ENCODE measurements at places on chromosomes 4 and X.
A peak's percentile ranks its signal among the peaks of the same experiment; 100 is the strongest.

GRCh38 chr4:77418333-77418732 is 187.3 kb upstream of the CXCL13 start:
- DNase-seq = no peak

- DNase-seq = no peak
Measured at GRCh38 chr4:24928708-24929107, 15.9 kb upstream of the CCDC149 start.

DNA sequence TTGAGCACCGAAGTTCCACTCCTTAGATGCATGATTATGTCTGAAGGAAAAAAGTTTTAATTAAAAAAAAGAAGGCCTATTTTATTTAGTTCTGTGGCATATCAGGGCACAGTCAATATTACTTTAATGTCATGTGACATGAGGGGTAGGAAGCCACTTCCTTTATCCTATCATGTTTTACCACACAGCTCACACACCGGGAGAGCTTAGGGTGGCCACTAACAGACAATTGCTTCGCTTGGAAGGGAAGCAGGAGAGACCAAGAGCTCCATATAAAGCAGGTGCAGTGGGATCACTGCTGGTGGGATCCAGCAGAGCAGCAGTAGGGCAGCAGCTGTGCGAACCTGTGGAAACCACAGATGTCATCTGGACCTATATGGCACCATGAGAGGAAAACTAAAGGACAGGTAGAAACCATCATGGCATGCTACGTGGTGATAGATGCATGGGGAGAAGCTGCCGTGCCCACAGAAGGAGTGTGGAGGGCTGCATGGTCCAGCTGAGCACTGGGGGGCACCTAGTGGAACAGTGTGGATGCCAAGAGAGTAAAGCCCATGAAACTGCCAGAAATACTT is 52.0 kb downstream of the DTHD1 start:
- DNase-seq = no peak

- no peak for DNase-seq
Measured at GRCh38 chr4:45094684-45095083, 368.3 kb upstream of the GNPDA2 start.

- no peak for DNase-seq
Measured at GRCh38 chrX:155888139-155888538, 7.0 kb downstream of the VAMP7 start.

- no peak for DNase-seq
Measured at GRCh38 chr4:172794307-172794703, 374.3 kb upstream of the GALNT7 start.

DNA sequence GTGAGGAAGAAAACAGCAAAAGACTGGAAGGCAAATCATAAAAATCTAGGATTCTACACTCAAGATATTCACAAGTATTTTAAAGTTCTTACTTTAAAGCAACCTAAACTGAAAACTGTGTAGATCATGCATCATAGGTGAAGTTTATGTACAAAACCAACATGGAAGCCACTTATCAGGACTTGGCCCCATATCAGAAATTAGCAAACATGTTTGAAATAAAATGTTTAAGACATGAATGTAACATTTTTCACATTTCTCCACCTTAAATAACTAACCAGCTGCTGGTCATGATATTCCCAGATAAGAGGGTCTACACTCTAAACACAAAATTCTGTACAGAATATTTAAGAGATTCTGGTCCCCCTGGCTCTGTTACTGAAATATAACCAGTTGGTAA is 38.5 kb downstream of the APBB2 start:
- DNase-seq = no peak

GRCh38 chr4:148962539-148963290 is 520.5 kb upstream of the NR3C2 start:
- DNase-seq = no peak

DNA sequence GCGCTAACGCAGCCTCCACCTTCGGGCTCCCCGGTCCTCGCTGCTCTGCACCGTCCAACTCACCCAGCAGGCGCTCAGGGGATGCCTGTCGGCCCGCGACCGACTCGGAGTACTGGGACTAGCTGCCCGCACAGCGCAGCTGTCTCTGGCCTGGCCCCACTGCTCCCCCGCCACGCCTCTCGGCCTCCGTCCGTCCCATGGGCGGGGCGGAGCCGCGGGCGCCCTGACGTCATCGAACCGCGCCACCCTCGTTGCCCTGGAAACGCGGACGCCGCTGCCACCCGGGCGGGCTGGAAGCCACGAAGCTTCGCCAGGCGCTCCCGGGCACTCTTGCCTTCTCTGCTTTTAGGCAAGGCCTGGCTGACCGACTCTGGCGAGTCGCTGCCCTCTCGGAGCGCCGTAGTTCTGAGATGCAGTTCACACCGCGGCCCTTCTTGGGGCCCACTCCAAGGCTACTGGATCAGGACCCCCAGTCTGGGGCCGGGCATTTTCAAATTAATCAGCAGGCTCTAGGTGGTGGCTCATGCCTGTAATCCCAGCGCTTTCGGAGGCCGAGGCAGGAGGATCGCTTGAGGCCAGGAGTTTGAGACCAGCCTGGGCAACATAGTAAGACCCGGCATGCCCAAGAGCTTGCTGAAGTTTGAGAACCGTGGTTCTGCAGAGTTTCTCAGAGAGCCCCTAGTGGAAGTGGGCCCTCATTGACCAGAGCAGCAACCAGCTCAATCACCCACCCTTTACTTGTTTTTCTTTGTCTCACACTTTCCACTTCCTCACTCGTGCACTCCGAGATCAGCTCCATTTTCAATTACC is 12.0 kb downstream of the ACOX3 start:
- peak; percentile 90 for DNase-seq

- DNase-seq = no peak
Measured at GRCh38 chr4:110104661-110105060, 93.8 kb downstream of the ELOVL6 start.

GRCh38 chr4:74237425-74237966 is 70.8 kb upstream of the EPGN start:
- no peak for DNase-seq

DNA sequence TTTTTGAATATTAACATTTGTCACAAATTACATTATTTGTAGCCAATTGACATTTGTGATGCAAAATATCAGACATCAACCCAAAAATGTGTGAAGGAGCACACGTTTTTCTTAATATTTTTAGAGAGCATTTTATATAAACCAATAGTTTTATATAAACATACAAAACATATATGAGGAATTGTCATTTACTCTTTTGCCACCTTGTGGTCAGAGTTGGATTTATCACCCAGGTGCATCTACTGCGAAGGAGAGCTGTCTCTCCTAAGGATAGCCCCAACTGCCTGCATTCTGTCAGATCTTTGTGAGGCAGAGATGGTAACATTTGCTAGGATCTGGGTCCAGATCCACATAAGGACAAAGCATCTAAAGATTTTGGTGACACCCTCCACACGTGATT is 2.5 kb upstream of the USP27X start:
- no peak for DNase-seq

DNA sequence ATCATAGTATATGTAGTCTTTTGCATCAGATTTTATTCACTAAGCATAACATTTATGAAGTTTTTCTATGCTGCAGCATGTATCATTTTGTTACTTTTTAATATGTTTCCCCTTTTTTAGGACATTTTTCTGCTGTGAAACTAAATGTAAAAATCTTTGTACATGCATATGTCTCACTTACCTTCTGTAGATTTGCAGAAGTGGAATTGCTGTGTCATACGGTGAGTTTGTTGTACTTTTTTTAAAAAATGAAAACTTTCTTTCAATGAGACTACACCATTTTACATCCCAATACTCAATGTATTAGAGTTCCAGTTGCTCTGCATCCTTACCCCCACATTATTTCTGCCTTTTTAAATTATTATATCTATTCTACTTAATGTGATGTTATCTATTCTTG is 868.9 kb downstream of the PDHA2 start:
- no peak for DNase-seq

GRCh38 chr4:47349326-47349725 is 114.2 kb downstream of the COMMD8 start:
- no peak for DNase-seq

GRCh38 chrX:21509912-21510311 is 135.7 kb downstream of the CNKSR2 start:
- DNase-seq = no peak

GRCh38 chr4:111066001-111066400 is 443.1 kb upstream of the PITX2 start:
- DNase-seq = no peak

GRCh38 chrX:153853180-153853901 is 23.0 kb upstream of the PDZD4 start:
- DNase-seq = no peak

GRCh38 chrX:29561417-29561816 is 653.9 kb upstream of the MAGEB2 start:
- no peak for DNase-seq

DNA sequence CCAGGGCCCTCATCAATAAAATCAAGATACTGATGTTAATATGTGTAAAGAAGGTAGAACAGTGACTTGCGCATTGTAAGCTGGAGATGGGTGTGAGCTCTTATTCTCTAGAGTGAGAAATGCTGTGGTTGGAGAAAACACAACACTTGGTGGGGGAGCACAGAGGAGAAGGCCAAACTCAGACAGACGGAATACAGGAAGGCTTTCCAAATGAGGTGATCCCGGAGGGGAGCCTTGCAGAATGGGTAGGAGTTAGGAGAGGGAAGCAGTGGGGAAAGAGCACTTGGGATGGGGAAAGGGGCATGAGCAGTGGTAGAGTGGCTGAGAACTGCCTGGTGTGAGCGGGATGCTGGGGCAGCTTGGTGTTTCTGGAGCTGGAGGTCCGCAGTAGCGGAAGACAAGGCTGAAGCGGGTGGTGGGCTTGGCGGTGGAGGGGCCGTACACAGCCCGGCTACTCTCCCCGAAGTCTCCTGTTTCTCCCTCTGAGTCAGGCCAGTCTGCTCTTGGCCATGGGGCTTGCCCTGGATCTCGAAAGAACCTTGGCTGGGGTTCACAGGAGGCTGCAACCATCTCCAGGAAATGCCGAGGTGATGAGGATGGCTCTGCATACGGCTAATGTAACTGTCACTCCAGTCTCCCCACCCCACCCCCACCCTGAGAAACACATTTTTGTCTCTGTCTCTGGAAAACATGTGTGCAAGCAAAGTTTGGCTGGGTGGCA is 11.3 kb upstream of the PLAC1 start:
- no peak for DNase-seq

DNA sequence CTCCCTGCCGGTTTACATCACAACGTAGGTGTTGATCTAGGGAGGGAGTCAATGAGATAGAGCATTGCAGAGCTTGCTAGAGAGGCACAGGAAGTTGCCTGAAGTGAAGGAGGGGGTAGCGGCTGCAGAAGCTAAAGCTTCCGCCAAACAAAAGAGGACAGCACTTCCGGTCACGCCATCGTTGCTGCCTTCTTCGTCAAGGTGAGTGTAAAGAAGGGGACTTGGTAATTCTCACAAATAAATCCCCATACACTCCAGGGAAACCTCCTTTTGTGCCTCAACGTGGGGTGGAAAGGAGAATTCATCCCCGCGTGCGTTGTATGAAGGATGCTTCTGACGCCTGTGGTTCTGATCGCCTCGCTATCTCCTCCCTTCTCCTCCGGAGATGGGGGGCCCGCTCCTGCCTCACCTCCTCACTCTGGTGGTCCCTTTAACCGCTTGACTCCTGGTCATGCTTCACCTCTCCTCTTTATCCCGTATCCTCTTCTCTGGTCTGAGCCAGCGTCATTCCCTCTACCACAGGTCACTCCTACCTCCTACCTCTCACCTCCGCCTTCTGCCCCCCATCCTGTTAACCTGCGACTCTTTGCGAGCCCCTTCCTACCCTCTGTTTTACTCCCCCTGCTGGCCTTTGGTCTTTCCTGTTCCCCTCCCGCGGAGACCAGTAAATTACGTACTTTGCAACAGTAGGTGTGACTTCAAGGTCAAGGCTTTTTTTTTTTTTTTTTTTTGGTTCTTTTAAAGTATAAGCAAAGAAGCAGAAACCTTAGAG is 59.9 kb downstream of the GSPT2 start:
- peak; percentile 21 for DNase-seq

DNA sequence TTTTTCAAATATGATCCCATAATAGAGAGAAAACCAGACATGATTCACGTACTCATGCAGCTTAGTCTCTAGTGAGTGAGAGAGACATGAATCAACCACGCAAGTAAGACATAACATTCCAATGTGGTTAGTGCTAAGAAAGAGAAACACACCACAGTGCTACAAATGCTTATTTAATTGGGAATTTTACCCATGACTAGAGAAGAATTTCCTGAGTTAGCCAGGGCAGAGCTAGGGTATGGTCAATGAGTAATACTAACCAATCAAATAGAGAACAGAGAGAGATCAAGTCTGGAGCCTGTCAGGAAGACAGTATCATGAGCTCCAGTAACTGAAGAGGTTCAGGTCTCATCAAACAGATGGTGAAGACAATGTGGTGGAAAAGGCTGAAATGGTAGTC is 495.2 kb downstream of the PDGFC start:
- DNase-seq = no peak

GRCh38 chr4:141118381-141118780 is 14.9 kb downstream of the RNF150 start:
- DNase-seq = no peak

GRCh38 chrX:37995428-37995827 is 10.9 kb upstream of the SYTL5 start:
- no peak for DNase-seq

GRCh38 chr4:144754562-144755410 is 108.8 kb downstream of the HHIP start:
- DNase-seq = no peak

GRCh38 chr4:68463796-68464195 is 16.5 kb downstream of the TMPRSS11E start:
- no peak for DNase-seq

Data from activated CD8-positive, alpha-beta memory T cell treated with anti-CD3 and anti-CD28 coated beads for 1 hour (primary cell).